ENCODE measurements at places on chromosomes 1 and 21.

GRCh38 chr1:10253755-10254154 lies 43.4 kb downstream of the KIF1B start:
- DNase-seq: no peak

DNA sequence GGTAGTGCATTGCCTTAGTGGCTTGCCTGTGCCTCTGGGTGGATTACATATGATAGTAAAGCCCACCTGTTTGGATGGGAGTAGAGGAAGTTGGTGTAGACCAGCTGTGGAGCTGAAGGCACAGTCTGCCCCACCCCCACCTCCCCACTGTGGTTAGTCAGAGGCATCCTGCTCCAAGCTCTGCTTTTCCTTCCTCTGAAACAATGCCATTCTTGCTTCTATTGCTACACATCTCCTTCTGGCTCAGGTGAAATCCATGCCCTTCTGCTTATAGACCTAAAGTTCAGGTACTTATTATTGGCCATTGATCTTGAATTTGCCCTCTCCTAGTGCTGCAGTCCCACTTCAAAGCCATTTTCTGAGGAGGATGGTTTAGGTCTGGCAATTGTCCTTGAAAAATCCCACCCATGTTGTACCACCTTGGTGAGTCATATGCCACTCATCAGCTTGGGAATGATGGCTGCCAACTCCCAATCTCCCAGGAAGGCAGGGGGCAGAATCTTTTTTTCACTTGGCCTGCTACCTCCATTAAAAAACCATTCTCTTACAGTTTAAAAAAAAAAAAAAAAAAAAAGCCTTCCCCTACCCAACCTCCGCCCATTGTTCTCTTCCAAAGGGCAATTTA lies 6.7 kb upstream of the TXLNA start:
- no peak for DNase-seq

DNA sequence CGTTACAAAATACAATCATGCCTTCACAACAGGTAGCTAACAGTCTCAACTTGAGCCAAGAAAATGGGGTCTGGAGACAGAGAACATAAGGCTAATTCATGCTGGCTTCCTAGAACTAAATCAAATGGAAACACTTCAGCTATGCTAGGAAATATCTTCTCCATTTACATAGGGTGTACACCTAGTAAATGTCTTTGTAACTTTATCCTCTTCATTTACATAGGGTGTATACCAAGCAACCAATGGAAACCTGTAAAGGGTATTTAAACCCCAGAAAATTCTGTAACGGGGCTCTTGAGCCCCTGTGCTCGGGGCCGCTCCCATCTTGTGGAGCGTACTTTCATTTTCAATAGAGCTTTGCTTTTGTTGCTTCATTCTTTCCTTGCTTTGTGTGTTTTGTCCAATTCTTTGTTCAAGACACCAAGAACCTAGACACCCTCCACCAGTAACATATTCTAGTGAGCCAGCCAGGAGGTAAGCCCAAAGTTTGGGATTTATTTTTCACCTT lies 19.5 kb upstream of the CYP4X1 start:
- no peak for DNase-seq

- DNase-seq: no peak
Observed at GRCh38 chr1:66460776-66461175, 73.2 kb upstream of the SGIP1 start.

- no peak for DNase-seq
Observed at GRCh38 chr1:30378003-30378596, 345.3 kb downstream of the MATN1 start.

- DNase-seq: no peak
Observed at GRCh38 chr1:246008363-246008831, 498.7 kb downstream of the SMYD3 start.

- no peak for DNase-seq
Observed at GRCh38 chr1:10640843-10641553, 155.4 kb downstream of the CASZ1 start.

- peak; percentile 16 for DNase-seq
Observed at GRCh38 chr1:228150120-228150460, 360 bp downstream of the GJC2 start.

DNA sequence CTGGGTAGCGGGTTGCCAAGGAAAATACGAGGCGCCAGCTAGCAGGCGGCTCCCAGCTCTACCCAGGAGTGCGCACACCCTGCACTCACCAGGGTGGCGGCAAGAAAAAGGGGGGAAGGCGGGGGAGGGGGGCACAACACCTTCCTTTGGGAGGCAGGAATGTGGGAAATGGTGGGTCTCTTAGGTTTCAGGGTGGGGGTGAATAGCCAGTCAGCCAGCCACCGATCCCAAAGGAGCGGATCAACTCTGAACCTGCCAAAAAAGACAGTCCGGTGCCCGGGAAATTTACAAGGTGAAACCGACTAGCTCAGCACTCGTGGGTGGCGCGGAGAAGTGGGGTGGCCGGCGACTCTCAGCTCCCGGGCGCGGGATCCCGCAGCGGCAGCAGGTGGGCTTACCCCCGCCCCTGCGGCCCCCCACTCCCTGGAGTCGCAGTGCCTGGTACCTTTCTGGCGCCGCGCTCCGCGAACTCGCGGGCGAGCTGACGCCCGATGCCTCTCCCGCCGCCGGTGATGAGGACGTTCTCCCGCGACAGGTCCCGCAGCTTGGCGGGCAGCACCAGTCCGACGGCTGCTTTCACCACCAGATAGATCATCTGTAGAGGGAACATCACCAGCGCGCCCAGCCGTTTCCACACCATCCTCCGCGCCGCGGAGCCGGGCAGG lies 1.2 kb downstream of the DHRS3 start:
- DNase-seq: no peak

DNA sequence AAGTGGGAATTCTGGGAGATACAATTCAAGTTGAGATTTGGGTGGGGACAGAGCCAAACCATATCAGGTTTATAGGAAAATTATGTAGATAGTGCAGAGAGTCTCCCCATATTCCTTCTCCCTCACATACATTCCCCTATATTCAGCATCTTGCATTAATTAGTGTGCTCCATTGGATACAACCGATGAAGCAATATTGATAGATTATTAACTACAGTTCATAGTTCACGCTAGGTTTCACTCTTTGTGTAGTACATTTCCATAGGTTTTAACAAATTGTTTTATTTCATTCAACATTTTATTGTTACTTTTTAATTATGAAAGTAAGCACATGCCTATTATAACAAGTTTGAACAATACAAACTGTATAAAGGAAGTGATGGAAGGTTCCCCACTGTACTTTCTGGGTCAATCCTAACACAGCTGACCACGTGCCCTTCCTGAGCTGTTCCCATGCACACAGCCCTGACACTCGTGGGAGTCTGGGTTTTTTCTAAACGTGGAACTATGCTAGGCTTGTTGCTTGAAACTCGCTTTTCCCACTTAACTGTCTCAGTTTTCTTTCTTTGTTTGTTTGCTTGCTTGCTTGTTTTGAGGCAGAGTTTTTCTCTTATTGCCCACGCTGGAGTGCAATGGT lies 116.8 kb upstream of the TMPRSS2 start:
- no peak for DNase-seq

GRCh38 chr1:212953321-212953720 lies 3.0 kb downstream of the VASH2 start:
- DNase-seq: no peak

DNA sequence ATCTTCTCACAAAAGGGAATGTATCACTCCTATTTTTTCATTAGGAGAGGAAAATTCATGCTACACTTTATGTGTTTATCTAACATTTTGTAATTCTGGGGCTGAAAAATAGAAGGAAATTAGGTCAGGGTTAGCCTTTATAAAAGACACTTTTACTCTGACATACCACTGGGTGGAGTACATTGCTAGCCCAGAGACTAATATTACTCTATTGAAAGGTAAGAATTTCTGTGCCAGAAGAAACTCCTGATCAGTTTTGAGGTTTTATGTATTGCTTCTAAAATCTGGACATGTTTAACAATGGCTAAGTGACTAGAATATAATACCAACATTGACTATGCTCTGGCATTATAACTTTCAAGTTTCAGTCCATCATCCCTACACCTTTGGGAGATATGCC lies 724.6 kb downstream of the USP25 start:
- no peak for DNase-seq

DNA sequence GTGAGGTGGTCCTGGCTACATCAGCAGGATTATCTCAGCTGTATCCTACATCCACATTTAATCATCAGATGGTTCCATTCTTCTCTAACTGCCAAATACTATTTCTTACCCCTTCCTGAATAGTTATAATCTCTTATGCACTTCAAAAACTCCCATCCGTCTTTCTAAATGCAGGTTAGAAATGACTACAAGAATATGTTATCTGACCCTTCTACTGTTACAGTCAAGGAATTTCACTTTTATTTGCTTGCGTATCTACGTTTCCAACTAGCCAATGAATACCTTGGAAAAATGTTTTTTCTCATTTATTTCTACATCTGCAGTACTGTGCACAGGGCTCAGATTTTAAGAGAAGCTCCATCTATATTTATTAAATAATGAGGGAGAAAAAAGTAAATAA lies 709.9 kb downstream of the KCNT2 start:
- DNase-seq: no peak

- no peak for DNase-seq
Observed at GRCh38 chr1:156750711-156751450, 594 bp downstream of the HDGF start.

DNA sequence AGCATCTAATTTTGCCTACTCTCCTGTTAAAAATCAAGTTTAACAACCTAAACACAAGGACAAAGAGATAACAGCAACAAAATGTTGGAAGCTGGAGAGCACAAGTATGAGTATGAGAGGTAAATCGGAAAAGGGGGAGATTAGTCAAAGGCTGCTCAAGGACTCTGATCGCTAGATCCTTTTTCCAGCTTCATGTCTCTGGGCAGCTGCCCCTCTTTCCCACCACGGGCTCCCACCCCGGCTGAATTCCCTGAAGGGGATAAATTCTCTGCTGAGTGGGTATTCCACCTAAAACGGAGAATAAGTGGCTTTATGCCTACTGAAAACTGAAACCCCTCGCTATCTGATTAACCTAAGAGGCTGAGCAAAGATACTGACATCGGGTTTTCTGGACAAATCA lies 696 bp upstream of the CTBS start:
- DNase-seq: no peak

- peak; percentile 28 for DNase-seq
Observed at GRCh38 chr21:34900376-34900775, 148.7 kb downstream of the RUNX1 start.

DNA sequence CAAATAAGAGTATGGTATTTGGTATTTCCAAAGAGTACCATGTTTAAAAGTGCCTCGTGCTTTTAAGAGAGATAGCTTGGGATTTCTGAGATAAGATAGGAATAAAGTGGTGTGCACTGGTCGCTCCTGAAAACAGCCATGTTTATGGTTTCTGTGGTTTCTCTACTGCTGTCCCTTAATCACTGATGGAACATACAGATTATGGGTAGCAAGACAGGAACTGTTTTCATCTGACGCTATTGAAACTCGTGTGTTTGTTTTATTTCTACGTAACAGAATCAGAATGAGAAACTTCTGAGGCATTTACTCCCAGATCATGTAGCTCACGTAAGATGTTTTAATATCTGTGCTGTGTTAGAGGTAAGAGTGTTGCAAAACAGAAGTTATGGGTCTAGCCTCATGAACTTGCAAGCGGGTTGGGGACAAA lies 126.0 kb downstream of the KIAA0319L start:
- no peak for DNase-seq

- DNase-seq: no peak
Observed at GRCh38 chr1:2981981-2982614, 39.2 kb upstream of the ACTRT2 start.

GRCh38 chr1:203797948-203798655 lies 2.7 kb downstream of the ZBED6 start:
- DNase-seq: no peak

DNA sequence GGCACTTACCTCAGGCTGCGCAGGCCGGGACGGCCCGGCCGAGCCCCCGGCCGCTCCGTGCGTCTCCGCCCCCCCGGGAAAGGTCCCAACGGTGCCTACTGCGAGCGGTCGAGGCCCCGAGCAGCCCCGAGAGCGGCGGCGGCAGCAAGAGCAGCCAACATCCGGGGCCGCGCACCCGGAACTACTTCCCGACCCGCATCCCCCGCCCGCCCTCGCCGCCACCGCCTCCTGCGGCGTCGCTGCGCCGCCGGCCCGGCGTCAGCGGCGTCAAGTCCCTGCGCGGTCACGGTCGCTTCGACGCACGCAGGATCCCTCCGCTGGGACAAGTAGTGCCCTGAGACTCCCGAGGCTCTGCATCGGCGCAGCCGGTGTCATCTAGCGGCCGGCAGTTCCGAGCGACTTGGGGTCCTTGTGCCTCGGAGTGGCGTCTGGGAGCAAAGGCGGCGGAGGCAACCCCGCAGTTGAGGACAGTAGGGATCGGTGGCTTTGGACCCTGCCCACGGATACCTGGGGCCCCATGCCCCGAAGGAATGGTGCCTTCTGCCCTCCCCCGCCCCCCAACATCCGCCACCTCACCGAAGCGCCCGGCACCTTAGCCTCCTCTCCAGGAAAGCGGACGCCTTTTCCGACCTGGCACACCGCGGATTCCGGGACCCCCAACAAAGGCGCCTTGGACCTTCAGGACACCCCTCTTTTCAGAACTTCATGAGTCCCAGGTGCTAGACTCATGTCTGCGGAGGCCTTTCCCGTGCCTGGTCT lies at the start of gene FOXJ3:
Gene FOXJ3 (minus strand): TSS at position 186 of the 759 bp plus-strand sequence. CDS start 24,142 bp downstream, outside the sequence.
- peak; percentile 87 for DNase-seq

- DNase-seq: no peak
Observed at GRCh38 chr1:85340427-85340826, 64.0 kb upstream of the BCL10 start.

DNA sequence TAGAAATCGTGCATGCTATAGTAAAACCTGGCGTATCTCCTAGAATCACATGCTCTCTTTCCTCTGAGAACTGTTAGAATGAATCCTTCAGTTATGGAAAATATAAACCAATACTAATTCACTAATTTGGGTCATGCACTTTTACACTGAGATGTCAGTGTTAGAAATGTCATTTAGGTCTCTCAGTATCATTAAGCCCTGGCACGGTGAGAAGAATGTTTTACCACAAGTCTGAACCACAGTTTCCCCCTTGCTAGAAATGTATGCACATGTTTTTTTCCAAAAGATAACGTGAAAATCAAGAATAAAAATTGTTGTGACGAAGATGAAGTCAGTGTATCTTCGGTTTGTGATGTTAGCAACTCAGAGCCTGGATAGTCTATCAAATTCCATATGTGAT lies 1062.7 kb upstream of the NCAM2 start:
- no peak for DNase-seq

- no peak for DNase-seq
Observed at GRCh38 chr1:187734427-187734826, 905.7 kb downstream of the PLA2G4A start.

GRCh38 chr1:43901196-43901961 lies 32.2 kb upstream of the ARTN start:
- no peak for DNase-seq

Data from T1000 (cell line).